Ammon's horn (tissue), 1 donor: ENCODE measurements at places on chromosomes 3 and 15.

DNA sequence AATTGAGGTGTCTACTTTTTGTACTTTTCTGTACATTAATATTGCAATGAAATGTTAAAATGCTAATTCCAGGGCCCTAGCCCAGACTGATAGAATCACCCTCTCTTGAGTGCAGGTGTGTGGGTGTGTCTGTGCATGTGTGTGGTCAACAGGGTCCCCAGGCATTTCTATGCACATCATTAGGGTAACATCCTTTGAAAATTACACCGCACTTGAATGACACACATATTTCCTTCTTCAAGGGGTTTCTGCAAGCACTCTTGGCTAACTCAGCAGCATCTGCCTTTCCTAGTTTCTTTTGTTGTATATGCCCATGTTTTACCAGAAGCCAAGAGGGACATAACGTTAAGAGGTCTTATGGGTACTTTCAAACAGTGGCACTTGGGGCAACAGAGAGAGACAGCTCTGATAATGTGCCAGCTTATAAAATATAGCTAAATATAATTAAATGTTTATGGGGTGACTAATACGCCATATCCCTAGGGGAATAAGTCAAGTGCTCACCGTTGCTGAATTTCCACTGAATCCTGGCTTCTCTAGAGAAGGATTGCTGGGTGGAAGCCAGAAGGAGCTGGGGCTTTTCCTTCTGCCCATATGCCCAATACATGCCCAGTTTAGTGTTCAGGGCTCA lies 54.5 kb upstream of the LRIG1 start:
- no peak for DNase-seq

DNA sequence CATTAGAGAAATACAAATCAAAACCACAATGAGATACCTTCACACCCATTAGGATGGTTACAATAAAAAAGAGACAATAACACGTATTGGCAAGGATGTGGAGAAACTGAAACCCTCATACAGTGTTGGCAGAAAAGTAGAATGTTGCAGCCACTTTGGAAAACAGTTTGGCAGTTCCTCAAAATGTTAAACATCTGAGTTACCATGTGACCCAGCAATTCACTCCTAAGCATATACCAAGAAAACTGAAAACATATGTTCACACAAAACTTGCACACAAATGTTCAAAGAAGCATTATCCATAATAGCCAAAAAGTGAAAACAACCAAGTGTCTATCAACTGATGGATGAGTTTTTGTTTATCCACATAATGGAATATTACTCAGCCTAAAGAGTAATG lies 166.9 kb upstream of the FAM3D start:
- no peak for DNase-seq

DNA sequence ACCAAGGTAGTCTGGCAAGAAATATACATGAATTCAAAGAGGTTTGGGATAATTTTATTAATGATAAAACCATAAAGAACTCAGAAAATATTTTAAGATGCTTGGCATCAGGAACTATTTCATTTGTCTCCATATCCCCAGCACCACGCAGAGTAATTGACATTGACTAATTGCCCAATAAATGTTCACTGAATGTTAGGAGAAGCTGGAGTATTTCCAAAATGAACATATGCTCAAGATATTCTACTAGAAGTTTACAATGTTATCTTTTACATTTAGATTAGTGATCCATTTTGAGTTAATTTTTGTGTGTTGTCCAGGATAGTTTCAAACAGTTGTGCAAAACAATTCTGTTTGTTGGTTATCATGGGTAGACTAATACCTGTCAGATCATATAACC lies 298.8 kb upstream of the CTDSPL start:
- no peak for DNase-seq

- DNase-seq, result no peak
Observed at GRCh38 chr3:10977892-10978510, 14.5 kb upstream of the SLC6A1 start.

DNA sequence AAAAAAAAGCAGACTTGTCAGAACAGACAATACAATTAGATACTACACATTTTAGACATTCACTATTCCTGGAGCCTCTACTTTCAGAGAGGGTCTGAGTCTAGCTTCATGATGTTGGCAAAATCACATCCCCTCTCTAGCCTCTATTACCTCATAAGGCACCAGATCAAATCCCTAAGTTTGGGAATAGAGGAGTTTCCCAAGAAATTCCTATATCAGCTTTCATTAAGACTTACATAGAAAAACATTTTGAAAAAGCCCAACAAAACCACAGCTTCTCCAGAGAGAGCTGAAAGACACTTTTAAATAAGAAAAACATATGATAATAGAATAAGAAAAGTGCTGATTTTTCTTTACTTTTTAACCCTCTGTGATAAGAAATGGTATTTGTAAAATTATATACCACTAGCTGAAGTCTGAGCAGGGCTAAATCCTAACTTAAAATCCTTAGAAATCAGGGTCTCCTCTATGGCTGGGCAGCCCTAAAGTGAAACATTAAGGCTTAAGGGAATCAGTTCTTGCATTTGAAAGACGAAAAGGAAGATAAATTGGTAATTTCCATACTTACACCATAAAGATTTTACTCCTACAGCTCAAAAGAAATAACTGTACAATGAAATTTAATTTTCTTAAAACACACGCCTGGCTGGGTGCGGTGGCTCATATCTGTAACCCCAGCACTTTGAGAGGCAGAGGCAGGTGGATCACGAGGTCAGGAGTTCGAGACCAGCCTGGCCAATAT lies 4.3 kb downstream of the TBC1D2B start:
- no peak for DNase-seq

DNA sequence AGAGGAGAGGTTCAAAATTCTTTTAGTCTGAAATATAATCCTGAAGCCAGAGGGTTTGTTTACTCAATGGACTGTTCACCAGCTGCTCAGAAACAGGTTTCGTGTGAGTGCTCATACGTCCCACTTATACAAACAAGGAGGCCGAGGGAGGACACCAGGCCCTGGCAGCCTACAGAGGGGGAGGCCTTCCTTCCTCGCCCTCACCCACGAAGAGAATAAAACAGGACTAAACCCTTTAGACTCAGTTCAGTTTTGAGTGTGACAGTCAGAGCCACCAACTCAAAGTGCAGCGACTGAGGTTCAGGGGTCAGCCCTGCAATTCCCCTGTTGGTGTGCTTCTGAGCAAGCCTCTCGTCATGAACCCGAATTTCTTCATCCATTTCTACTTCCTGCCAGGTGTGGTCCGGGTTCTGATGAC lies 17.3 kb downstream of the FAM174B start:
- no peak for DNase-seq

DNA sequence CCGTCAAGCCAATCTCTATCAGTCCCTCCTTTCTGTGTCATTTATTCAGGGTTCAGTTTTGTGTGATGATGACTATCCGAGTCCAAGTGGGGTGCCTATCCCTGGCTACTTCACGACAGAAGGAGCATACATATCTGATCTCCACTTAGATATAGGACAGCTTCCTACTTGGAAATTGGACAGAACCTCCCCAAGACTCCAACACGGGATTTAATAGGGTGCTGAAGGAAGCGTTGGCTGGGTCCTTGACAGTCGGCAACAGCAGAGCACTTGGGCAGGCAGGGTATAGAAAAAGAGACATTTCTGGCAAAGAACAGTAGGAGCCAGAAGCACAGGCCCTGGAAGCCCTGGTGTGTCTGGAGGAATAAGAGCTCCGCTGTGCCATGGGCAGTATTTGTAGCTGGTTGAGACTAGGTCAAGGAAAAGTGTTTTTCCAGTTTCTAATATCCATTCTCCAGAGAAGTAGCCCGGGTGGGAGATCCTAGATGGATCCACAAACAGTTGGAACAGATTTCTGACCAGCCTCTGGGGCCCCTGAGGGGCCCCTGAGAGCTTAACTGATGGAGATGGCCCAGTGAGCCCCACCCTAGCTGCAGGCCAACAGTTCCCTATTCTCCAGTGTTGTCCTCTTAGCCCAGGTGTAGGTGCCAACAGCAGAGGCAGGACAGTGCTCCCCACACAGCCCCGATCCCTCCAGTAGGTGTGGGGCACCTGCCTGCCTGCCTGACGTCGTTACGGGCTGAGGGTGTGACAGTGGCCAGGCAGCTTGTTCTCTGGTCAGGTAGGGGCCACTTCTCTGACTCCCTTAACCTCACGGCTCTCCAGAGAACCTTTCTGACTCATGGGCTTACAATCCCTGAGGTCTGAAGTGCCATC lies 130.8 kb downstream of the CHCHD6 start:
- no peak for DNase-seq

DNA sequence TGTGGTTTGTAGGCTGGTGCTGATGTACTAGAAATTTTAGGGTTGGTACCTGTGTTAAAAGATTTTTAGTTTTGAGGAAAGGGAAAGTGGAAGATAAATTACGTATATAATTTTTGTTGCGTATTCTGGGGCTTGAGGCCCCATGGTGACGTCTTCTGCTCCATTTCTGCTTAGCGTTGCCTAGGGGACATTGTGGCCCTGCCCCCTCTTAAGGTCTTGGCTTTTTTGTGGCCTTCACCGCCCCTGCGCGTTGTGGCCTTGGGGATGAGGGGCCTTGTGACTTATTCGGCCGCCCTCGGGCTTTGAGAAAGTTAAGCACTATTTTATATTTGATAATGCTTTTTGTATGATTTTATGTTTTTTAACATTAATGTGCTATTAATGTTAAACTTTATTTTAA lies 182.0 kb downstream of the KLF13 start:
- no peak for DNase-seq
